Epithelial cell of esophagus (primary cell): ENCODE measurements at places on chromosomes 6 and 20.
A peak's percentile ranks its signal among the peaks of the same experiment; 100 is the strongest.

DNA sequence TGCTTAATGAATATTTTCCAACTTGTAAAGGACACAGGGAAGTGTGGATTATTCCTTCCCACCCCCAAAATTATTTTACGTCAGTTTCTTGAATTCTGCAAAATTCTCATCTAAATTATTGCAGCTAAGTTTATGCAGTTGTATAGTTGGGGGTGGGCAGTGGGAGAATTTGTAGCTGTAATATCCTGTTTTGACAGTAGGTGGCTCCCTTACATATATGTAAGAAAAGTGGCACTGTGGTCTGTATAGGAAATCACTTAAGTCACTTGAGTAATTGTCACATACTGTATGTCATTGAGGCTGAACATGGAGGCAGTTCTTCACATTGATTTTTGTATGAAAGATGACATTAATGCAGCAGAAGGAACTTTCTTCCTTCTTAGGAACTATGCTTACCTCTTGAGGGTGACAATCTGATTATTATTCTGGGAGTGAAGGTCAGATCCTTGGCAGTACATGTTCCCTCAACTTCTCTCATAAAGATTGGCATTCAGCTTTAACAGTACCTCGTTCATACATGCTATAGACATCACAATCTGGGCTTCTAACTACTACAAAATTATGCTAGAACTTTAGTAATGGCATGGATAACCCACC, 14.6 kb upstream of the CFAP206 start:
- peak; percentile 76 for DNase-seq

DNA sequence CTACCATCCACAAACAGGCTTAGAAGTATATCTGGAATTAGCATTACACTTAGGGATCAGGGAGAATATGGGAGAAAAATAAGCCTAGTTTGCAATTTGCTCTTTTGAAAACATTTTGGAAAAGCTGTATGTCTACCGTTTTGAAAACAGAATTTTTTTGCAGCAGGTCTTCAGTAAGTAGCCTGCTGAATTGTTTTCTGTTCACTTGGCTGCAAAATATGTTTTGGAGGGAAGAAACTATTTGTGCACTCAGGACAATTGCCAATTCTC, 39.6 kb downstream of the ILRUN start:
- no peak for DNase-seq

- DNase-seq, result no peak
Observed at GRCh38 chr20:24953621-24954133, 4.6 kb downstream of the CST7 start.

- peak; percentile 81 for DNase-seq
Observed at GRCh38 chr6:44494011-44494501, 106.5 kb downstream of the CDC5L start.

- DNase-seq, result peak; percentile 92
Observed at GRCh38 chr6:27145731-27146455, 101.6 kb upstream of the PRSS16 start.

- DNase-seq, result no peak
Observed at GRCh38 chr6:14126191-14126590, 8.6 kb downstream of the CD83 start.

- DNase-seq, result no peak
Observed at GRCh38 chr6:38786486-38786885, 71.4 kb downstream of the DNAH8 start.

- peak; percentile 89 for DNase-seq
Observed at GRCh38 chr20:48983423-48984400, 62.2 kb downstream of the ARFGEF2 start.

- DNase-seq, result peak; percentile 52
Observed at GRCh38 chr6:100512203-100512862, 47.6 kb upstream of the SIM1 start.

GRCh38 chr6:40387871-40388264, 199.3 kb downstream of the LRFN2 start:
- DNase-seq, result no peak

DNA sequence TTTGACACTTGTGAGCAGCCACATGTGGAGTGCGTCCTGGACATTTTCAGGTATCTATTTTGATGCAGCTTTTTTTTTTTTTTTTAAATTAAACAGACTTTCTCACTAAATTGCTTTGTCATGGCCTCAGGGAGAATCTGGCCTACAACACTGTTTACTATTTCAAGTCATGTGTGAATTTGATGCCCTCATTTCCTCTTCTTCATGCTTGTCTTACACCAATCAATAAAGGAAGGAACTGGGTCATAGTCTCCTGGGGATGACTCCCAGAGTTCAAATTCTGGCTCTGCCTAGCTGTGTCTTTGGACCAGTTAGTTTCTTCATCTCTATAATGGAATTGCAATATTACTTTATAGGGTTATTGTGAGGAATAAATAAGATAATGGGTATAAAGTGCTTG, 554.1 kb downstream of the PRKN start:
- no peak for DNase-seq

DNA sequence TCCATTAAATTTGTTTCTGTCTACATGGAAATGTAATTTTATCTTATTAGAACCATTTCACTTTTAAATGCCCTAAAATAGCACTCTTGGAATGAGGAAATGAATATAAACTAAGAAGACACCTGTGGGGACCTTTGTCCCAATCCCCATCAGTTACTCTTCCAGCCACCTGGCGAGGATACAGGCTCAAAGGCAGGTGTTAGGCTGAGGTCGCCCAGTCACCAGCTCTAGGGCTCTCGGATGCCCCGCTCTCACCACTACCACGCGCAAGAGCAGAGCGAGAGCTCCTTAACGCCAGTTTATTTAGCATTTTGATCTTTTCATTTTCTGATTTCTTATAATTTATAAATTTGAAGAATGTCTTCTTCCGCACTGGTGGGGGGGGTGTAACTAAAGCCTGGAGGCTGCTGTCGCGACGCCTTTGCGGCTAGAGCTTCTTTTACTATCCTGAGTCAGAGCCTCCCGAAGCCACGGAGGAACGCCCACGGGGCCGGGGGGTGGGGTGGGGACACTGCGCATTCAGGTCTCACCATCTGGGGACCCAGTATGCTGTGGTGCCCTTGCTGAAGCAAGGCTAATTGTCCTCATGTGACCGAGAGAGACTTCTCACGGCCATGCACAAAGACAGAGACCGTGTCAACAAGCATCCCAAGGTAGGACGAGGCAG, 38.7 kb upstream of the AFDN start:
- DNase-seq, result no peak

GRCh38 chr20:60080401-60080800, 122.2 kb downstream of the CDH26 start:
- DNase-seq, result no peak

DNA sequence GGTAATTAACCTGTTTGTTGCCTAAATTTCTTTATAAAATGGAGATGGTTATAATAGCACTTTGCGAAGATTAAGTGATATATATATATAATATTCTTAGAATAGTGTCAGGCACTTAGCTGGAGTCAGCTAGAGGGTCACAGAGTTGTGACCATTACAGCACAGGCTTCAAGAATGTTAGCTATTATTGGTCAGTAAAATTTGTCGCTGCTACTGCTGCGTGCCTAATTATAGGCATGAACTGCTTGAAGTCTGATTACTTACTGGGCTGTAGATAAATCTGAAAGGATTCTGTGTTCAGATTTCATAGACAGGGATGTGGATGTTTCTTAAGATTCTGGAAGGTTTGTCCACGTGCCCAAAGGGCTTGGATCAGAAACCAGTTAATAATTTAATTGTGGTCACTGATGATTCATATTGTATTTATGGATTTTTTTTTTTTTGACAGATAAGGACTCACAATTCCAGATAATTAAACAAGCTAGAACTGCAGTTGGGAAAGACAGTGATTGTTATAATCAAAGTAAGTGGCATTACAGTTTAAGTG, 4.7 kb downstream of the SNRNP48 start:
- no peak for DNase-seq

GRCh38 chr6:5781966-5782556, 224.7 kb downstream of the NRN1 start:
- DNase-seq, result no peak

GRCh38 chr20:64035066-64035932, 683 bp upstream of the C20orf204 start:
- DNase-seq, result no peak

GRCh38 chr6:13012296-13012695, 295.7 kb downstream of the PHACTR1 start:
- peak; percentile 61 for DNase-seq

DNA sequence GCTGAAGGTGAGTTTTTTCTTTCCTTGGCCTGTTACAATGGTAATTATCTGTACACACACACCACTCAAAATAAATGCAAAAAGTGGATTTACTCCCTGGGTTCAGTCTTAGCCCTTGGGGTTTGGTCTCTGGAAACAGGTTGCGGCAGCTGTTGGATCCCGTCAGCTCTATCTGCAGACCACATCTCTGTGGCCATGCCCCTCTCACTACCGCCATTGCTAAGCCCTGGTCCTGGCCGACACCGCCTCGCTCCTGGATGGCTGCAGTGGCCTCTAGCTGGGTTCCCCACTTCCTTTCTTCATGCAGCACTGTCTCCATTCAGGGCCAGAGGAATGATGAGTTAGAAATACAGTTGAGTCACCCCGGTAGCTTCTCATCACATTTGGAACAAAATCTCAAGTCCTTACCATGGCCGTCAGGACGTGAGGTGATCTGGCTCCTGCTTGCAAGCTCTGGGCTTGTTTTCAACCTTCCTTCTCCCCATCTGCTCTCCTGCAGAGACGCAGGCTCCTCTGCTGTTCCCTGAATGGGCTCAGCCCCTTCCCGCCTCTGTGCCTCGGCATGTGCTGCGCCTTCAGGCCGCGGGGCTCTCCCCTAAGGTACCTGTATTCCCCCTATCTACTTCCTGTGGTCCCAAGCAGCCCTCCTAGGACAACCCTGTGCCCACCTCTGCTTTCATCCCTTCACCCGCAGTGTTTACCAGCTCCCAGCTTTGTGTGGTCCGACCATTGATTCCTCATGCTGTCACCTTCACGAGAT, 38.0 kb downstream of the EFCAB8 start:
- no peak for DNase-seq

GRCh38 chr20:8321001-8321400, 188.9 kb downstream of the PLCB1 start:
- DNase-seq, result no peak

DNA sequence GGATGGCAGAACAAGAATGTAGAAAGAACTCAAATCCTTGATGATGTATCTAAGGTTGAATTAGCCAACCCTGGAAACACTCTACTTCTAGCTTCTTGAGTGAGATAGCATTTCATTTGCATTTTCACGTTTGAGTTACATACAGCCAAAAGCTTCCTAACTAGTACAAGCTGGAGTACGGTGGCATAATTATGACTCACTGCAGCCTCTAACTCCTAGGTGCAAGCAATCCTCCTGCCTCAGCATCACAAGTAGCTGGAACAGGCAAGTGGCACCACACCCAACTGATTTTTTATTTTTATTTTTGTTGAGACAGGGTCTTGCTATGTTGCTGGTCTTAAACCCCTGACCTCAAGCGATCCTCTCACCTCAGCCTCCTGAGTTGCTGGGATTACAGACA, 36.5 kb upstream of the STK35 start:
- peak; percentile 53 for DNase-seq

GRCh38 chr6:42410861-42411260, 40.9 kb downstream of the TRERF1 start:
- no peak for DNase-seq

GRCh38 chr20:10076126-10077080, 41.6 kb downstream of the ANKEF1 start:
- peak; percentile 70 for DNase-seq

DNA sequence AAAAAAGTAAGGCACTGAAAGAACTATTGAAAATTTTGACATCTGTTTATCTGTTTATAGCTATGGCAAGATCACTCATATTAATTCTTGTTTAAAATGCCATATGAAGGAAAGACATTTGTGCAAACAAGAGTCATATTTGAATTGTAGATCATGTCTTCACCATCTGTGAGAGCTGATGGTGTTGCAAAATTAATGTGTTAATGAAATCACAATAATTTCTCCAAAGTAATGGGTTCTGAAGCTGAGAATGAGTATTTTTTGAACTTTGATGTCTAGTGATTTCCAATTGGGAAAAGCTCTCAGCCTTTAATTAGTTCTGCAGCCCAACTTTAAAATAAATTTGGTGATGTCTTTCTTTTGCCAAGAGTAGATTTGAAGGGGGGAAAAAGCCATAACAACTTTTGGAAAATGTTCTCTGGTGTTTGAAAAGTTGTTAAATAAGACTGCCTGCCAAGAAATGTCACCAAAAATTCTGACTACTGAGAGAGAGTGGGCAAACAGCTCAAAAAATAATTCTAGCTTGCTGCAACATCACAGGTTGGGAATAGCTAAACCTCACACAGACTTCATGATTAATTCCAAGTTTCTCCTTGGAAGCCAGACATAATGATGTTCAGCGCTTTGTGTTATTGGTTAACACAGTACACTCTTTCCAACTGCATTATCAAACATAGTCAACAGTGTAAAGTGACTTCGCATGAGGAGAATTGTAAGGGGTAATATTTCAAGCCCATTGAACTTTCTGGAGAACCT, 142.6 kb downstream of the SOBP start:
- DNase-seq, result no peak

DNA sequence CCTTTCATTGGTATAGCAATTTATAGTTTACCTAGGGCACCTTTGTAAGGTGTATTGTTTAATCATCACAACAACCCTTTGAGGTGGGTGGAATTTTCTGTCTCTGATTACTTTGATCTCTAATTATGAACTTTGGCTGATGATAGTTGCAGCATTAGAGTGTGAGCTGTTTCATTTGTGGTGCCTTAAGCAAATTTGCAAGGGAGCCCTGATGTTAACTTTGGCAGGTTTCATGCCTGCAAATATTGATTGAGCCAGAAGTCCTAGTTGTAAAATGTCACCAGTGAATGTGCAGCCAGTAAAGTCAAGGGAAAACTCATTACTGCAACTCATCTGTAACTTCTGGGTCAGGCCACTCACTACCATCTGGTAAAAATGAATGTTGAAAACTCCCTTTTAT, 29.8 kb downstream of the CTNNBL1 start:
- DNase-seq, result no peak

- no peak for DNase-seq
Observed at GRCh38 chr6:1631251-1631650, 21.5 kb downstream of the FOXC1 start.

DNA sequence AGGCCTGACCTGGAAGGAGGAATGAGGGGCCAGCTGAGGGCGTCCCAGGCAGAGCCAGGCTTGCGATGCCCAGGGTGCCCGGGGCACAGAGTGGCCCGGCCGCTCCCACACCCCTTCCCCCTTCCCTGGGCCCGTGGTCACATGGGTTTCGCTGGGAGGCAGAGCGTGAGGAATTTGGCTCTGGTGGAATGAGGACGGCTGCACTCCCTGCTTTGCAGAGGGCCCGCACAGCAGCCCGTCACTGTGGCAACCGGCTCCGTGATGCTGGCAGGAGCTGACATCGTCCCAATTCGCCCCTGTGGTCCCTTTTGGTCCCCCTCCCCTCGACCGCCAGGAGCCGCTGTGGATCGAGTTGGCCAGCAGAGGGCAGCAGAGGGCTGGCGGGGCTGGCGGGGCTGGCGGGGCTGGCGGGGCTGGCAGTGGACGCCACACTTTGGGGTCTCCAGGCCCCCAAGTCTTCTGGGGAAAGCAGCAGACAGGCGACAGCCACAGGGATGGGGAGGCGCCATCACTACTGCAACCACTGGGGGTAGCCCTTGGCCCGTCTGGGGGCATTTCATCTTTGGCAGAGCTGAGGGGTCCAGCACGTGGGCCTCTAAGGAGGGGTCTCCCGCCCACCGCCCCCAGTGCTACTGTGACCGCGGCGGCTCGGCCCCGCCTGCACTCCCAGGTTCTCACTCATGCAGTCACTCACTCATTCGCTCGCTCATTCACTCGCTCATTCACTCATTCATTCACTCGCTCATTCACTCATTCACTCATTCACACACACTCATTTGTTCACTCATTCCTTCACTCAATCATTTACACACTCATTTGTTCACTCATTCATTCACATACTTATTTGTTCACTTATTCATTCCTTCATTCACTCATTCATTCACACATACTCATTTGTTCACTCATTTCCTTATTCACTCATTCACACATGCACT, 49.7 kb upstream of the BHLHE23 start:
- no peak for DNase-seq
